ENCODE measurements at places on chromosomes 4 and X.
A peak's percentile ranks its signal among the peaks of the same experiment; 100 is the strongest.

- DNase-seq = no peak
These were observed 6.7 kb upstream of the PRICKLE3 start for GRCh38 chrX:49192722-49193328.

GRCh38 chr4:108172231-108172752 is 3.6 kb upstream of the LEF1 start:
- no peak for DNase-seq

DNA sequence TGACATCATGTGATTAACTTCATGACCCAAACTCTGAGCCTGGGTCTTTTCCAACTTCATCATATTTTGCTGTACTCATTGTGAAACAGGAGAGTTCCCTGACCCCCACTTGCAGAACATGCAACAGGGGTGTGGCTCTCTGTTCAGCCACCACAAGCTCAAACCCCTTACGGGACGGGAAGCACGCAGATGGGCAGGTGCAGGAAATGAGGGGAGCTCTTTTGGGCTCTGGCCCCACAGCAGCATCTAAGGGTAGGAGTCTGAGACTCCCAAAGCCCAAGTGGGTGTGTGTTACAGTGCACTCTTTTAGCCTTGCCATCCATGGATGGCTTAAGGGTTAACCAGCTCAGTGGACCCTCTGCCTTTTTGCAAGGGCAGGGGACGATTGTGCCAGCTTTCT is 599.5 kb upstream of the SMIM31 start:
- DNase-seq = no peak

GRCh38 chr4:24315056-24315455 is 269.3 kb downstream of the DHX15 start:
- no peak for DNase-seq

- DNase-seq = no peak
These were observed 63.1 kb downstream of the ACOX3 start for GRCh38 chr4:8377103-8378075.

GRCh38 chr4:98608356-98608755 is 50.1 kb downstream of the TSPAN5 start:
- DNase-seq = no peak

- peak; percentile 79 for DNase-seq
These were observed 11.7 kb downstream of the OTUD5 start for GRCh38 chrX:48945517-48946348.

DNA sequence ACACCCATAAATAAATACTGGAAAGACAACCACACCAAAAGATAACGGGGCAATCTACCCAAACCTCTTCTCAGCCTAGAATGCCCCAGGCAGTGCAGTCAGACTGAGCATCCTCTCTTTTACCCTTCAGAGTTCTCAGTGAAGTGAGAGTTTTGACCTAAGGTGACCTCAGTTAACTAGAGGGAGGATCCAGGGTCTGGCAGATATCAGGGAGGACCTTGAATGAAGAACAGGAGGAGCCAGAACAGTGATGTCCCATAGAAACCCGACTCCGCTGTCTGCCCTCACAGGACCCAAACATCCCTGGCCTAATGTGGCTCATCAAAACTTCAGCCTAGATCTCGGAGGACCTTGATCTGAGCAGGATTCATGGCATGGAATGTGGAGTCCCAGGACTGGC is at the start of gene MAGEB3:
TSS of gene MAGEB3 (plus strand) at position 263 of the 400 bp plus-strand sequence. CDS start 5,268 bp downstream, outside the sequence.
- DNase-seq = no peak

DNA sequence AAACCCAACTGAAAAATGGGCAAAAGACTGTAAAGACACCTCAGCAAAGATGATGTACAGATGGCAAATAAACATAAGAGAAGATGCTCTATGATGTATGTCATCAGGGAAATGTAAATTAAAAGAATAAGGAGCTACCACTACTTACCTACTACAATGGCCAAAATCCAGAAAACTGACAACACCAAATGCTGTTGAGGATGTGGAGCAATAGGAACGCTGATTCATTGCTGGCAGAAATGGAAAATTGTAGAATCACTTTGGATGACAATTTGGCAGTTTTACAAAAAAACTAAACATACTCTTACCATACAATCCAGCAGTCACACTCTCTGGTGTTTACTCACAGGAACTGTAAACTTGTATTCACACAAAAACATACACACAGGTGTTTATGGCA is 222.3 kb upstream of the LDB2 start:
- no peak for DNase-seq

- DNase-seq = no peak
These were observed 17.0 kb downstream of the PRKG2 start for GRCh38 chr4:81197864-81198524.

- DNase-seq = no peak
These were observed 7.3 kb downstream of the SEC24B start for GRCh38 chr4:109440948-109441347.

DNA sequence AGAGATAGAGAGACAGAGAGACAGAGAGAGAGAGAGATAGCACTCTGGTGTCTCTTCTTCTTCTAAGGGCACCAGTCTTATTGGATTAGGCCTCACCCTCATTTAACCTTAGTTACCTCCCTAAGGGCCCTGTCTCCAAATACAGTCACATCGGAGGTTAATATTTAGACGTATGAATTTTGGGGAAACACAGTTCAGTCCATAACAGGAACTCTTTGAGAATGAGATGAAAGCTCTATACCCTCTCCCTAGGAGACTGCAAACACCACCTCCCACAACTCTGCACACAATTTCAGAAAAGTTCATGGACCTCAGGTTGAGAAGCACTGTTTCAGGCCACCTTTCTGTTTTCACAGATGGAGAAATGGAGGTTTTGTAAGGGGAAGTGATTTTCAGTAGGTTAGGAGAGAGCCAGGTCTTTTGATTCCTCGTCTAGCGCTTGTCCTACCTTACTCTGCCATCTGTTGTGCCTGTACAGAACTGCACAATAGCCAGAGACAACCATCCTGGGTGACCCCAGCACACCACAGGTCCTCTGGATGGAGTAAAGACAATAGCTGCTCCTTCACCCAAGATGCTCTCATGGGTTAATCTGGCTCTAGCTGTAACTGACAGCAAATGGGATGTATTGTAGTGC is 16.9 kb upstream of the LOC101059915 start:
- DNase-seq = no peak

- DNase-seq = no peak
These were observed 5.4 kb upstream of the ASB5 start for GRCh38 chr4:176274441-176274840.

DNA sequence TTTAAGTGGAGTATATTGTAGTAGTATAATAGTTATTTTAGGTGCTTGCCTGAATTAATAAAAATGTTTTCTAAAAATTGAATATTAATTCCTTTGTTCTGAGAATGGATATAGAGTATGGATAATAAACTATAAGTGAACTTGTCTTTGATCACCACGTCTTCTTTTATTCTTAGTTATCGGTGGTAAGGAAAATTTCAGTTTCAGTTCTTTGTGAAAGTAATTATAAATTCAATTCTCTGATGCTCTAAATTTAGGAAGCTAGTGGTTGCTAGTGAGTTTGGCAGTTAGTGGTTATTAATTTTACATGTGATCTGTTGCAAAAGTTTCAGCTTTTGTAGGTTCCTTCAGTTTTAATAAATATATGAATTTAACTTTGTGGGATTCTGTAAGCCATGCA is 30.8 kb downstream of the MRPL1 start:
- DNase-seq = no peak

- DNase-seq = no peak
These were observed 3.0 kb downstream of the NSD2 start for GRCh38 chr4:1874201-1874600.

- DNase-seq = peak; percentile 90
These were observed 29.2 kb upstream of the ASMTL start for GRCh38 chrX:1481636-1482529.

- no peak for DNase-seq
These were observed 122.0 kb downstream of the CORIN start for GRCh38 chr4:47715716-47716416.

GRCh38 chrX:54640736-54641135 is 110.7 kb downstream of the GNL3L start:
- no peak for DNase-seq

DNA sequence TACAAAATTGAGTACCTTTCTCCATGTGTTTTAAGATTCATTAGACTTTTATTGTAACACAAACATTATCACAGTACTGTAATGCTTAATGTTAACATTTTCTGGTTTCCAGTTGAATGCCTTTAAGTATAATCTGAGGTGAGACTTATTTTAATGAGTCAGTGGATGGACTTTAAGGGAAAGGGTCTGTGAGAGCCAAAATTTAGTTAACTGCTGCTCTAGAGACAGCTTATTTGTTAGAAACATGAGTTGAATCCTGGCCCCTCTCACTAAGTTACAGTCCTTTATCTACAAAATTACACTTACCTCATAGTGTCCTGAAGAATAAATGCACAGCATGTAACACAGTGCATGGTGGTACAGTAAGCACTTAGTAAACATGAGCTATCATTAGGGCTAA is 66.0 kb downstream of the PGRMC2 start:
- no peak for DNase-seq

GRCh38 chrX:17882680-17883079 is 21.6 kb upstream of the RAI2 start:
- no peak for DNase-seq

DNA sequence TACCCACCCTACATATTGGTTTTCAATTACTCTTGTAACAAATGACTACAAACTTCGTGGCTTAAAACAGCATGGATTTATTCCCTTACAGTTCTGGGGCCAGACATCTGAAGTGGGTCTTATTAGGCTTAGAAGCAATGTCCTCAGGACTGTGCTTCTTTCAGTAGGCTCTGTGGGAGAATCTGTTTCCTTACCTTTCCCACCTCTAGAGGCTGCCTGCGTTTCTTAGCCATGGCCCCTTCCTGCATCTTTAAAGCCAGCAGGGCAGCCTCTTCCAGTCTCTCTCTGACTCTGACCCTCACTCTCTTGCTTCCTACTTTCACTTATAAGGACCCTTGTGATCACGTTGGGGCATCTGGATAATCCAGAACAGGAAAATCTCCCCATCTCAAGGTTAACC is 252.5 kb upstream of the PGRMC2 start:
- no peak for DNase-seq

GRCh38 chrX:17409566-17410290 is 34.7 kb downstream of the NHS start:
- no peak for DNase-seq

DNA sequence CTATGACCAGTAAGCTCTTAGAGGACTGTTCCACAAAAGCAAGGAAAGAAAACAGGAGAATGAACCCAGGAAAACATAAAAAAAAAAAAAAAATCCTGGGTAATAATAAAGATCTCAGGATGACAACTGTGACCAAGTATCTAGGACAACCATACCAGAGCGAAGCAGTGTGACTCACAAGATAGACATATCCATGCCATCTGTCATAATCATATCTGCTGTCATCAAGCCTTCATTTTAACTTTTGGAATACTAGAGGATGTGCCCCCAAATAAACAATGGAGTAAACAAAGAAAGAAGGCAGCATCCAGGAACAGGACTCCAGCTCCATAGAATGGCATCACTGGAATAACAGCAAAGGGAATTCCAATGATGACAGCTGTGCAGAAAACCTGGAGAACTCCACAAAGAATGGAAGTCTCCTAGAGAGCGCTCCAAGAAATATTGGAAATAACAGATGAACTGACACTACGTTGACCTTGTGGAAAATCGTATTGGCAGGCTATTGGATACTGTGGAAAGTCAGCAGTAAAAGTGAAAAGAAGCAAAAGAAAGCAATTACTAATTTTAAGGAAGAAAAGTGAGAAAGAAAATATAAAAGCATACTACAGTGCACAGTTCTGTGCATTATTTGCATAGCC is 35.3 kb downstream of the HPGDS start:
- no peak for DNase-seq

- no peak for DNase-seq
These were observed 210.7 kb downstream of the MAML3 start for GRCh38 chr4:139943277-139943676.

GRCh38 chrX:39819921-39820849 is 277.6 kb downstream of the BCOR start:
- no peak for DNase-seq

- no peak for DNase-seq
These were observed 55.9 kb downstream of the TRIM2 start for GRCh38 chr4:153260132-153260531.

Measured in activated CD8-positive, alpha-beta memory T cell treated with anti-CD3 and anti-CD28 coated beads for 24 hours (primary cell).